ENCODE measurements at places on chromosomes 6 and 20.

- DNase-seq, result no peak
These were observed 35.8 kb upstream of the TPD52L1 start for GRCh38 chr6:125117818-125118217.

DNA sequence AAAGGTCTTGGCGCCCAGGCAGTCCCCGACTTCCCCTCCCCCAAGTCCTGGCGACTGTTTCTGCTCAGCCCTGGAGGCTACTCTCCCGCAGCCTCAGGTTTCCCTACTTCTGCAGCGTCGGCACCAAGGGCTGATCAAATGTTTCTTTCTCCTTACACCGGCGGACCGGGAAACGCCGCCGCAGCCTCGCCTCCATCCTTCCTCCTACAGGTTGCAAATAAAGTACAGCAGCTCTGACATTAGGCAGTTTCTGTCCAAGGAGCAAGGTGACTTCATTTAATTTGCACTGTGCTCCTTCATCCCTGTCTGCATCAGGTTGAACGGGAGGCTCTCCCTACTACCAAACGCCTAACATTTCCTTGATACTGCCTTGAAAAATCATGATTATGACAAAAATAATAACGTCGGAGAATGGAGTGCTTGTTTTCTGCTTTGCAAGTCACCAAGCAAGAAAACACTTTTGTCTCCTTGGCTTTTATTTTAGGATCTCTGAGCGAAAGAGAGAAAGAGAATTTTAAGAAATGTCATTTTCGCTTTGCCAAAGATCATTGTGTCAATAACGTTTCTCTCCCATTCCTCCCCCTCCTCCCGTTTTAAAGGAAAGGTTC is 1.0 kb downstream of the CLIC5 start:
- DNase-seq, result no peak

- peak; percentile 68 for DNase-seq
These were observed 148.3 kb downstream of the GPX5 start for GRCh38 chr6:28673787-28674671.

DNA sequence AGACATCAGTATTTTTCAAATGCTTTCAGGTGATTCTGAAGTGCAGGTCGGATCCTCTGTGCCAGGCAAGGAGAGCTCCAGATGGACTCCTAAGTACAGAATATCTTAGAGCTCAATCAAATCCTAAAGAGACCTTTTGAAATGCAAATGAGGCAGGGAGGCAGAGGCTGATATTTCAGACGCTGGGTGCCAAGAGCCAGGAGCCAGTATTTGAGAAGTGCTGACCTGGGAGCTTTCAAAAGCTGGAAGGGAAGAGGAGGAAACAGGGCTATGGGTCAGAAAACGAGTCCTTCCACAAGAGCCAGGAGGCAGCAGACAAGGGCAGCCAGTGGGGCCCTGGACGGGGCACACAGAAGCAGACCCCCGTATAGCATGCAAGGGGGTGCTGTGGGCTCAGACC is 46.1 kb upstream of the DSN1 start:
- no peak for DNase-seq

DNA sequence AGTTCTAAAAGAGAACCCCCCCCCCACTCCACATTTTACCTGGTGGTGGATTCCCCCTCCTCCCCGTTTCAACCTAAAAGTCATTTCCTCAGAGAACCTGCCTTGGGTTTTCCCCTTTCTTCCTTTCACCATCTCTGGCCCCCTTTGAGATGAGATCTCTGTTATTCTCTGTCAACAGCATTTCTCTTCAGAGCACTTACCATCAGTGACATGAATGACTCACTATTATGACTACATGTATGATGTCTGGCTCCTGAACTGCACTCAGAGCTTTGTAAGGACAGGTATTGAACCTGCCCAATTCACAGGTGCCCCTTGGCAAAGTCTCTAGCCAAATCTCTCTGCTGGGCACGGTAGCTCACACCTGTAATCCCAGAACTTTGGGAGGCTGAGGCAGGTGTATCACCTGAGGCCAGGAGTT is 61.4 kb upstream of the JARID2 start:
- DNase-seq, result no peak

- DNase-seq, result no peak
These were observed 19.1 kb downstream of the B4GALT5 start for GRCh38 chr20:49694450-49695071.

- DNase-seq, result no peak
These were observed 56.8 kb downstream of the NCOA3 start for GRCh38 chr20:47558295-47559066.

GRCh38 chr6:56387621-56388414 is 140.4 kb upstream of the COL21A1 start:
- no peak for DNase-seq

DNA sequence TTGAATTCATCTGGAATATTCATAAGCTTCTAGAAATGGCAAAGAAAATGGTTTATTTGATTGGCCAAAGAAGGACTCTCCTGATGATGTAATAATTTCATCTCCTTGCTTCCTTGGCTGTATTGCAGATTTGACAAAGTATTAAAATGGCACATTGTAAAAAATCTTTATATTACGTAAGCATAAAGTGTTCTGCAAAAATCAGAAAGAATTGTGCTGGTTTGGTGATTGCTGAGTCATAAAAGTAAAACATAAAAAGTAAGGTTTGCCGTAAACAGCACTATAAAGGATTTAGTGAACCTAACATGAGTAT is 255.9 kb upstream of the RREB1 start:
- DNase-seq, result no peak

DNA sequence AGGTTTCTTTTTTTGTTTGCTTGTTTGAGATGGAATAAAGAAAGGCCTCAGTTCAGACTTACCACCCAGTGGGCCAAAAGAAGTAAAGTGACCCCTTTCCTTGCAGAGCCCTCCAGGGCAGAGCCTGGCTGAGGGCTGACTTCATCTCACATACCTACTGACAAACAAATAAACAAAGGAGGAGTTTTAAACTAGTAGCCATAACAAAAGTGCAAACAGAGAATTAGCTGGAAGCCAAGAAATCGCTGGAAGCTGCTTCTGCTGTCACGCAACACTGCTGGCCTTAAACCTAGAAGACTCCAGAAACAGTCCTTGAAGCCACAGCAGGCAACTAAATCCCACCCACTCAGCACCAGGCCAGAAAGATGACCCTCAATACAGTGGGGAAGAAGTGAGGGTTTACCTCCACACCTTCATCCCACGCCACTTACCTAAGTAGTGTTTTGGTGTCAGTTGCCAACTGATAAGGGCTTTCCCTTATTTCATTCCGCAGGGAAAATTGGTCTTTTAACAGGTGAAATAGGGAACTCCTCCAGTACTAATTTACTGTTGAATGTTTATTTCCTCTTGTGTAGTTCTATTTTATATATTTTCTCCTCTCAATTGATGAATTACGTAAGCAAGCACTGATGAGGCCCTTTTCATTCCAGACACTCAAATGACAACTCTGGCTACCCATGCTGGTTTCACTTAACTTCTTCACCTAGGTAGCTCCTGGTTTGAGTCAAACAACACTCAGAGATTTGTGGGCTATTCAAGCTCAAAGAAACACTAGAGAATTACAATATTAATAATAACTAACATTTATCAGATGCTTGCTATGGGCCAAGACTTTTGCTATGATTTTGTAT is 46.2 kb downstream of the EDN1 start:
- DNase-seq, result peak; percentile 86

DNA sequence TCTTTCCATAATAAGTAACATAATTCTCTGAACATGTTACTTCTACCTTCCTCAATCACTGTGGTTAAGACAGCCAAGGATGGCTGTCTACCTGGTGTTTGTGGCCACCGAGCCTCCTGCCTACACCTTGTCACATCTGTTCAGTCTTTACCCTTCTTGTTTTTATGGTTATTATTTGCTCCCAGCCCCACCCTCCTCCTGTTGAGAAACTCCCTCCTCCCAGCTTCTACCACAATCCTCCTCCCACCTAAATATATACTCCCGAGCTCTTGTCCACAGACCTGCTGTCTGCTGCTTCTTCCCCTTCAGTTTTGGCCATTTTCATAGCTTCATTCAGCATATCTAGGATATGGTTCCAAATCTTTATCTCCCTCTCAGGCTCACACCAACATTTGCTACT is 35.7 kb upstream of the GABRR1 start:
- DNase-seq, result no peak

- no peak for DNase-seq
These were observed 36.2 kb upstream of the NANP start for GRCh38 chr20:25659999-25660398.

GRCh38 chr6:30828027-30828962 is 56.0 kb upstream of the DDR1 start:
- peak; percentile 86 for DNase-seq

Measured in H4 (cell line).